ENCODE measurements at places on chromosomes 2 and 18. TPM values are rescaled to one million over a fixed set of nuclear protein-coding genes. Genes with fewer than 3 reads are reported as not detected.

GRCh38 chr2:74416778-74417177, 4.6 kb downstream of the C2orf81 start:
- no peak for DNase-seq

GRCh38 chr2:172048508-172049503, 36.5 kb upstream of the DLX1 start:
- DNase-seq, result no peak

GRCh38 chr18:62413206-62413605, 88.1 kb downstream of the TNFRSF11A start:
- DNase-seq, result no peak

DNA sequence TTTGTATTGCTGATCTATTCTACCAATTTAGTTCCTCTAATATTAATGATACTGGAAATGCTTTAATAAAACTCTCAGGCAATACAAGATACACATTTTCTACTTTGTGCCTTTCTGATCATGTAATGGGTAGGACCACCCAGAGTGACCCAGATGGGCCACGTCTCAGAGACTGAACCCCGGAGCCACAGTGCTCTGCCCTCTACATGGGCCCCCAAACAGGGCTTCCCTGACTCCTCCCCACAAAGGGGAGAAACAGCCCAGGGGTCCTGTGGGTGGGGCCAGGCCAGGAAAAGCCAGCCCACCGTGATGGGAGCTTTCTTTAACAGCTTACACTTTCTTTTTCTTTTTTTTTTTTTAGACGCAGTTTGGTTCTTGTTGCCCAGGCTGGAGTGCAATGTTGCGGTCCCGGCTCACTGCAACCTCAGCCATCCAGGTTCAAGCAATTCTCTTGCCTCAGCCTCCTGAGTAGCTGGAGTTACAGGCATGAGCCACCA, 18.4 kb downstream of the HDAC4 start:
- peak; percentile 7 for DNase-seq

Gene TMEM178A
- total RNA-seq, result 5.4 TPM

- no peak for DNase-seq
These were observed 995.8 kb upstream of the CDH2 start for GRCh38 chr18:29172756-29173067.

DNA sequence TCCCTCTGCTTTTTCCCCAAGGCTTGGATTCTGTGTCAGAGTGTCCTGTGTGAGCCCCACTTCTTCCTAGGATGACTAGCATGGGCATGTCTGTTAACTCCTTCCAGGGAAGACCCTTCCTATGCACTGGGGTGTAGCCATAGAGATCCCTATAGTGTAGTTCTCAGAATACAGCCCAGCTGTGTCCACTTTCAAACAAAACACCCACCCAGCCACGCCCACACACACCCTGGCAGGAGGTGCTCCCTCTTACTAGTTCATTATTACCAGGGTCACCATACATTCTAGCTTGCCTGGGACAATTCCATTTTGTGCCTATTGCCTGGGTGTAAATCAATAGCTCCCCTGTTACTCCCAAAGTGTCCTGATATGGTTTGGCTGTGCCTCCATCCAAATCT, 195.6 kb downstream of the MYCN start:
- DNase-seq, result no peak

Gene MREG
- total RNA-seq, result 1.1 TPM

Gene GALNT5
- 0.39 TPM for total RNA-seq

GRCh38 chr2:86788881-86789686, 1.6 kb downstream of the CD8A start:
- peak; percentile 29 for DNase-seq

Gene TSPYL6
- not detected for total RNA-seq

Measured in left cardiac atrium (tissue), 4 donors.